ELR (cell line): ENCODE measurements at places on chromosomes 4 and X.

DNA sequence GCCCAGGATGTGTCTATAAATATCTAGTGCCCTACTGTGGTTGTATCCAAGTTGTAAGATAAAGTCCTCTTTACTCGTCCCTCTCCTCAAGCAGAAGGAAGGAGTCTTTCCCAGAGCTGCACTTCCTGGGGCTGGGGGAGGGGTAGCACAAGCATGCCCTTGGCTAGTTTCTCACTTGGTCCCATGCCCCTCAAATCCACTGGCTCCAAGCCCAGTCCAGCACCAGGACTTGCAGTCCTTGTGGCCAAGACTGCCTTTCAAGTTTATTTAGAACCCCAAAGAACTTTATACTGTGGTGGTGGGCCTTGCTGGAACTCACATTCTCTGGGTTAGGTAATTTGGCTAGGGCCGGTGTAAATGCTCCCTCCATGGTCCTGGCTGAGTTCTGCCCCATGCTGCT lies 43.2 kb upstream of the SLC10A4 start:
- no peak for DNase-seq

GRCh38 chr4:90189178-90189577 lies 62.0 kb downstream of the CCSER1 start:
- DNase-seq = no peak

- no peak for DNase-seq
Measured at GRCh38 chr4:137934046-137934445, 308.1 kb downstream of the SLC7A11 start.

DNA sequence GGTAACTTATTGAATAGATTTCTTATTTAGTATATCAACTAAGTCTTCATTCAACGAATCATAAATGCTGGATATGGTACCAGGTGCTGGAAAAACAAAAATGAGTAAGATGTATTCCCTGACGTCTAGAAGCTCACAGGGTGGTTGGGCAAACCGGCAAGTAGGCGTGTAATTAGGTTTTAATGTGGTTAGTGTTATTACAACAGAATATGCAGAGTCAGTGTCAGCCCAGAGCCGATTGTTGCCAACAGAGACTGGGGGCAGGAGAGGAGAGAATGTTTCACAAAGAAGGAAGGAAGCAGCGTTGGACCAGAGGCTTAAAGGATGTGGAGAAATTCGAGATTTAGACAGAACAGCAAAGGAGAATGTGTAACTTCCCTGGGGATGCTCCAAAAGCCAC lies 111.7 kb downstream of the TENM3 start:
- DNase-seq = no peak

DNA sequence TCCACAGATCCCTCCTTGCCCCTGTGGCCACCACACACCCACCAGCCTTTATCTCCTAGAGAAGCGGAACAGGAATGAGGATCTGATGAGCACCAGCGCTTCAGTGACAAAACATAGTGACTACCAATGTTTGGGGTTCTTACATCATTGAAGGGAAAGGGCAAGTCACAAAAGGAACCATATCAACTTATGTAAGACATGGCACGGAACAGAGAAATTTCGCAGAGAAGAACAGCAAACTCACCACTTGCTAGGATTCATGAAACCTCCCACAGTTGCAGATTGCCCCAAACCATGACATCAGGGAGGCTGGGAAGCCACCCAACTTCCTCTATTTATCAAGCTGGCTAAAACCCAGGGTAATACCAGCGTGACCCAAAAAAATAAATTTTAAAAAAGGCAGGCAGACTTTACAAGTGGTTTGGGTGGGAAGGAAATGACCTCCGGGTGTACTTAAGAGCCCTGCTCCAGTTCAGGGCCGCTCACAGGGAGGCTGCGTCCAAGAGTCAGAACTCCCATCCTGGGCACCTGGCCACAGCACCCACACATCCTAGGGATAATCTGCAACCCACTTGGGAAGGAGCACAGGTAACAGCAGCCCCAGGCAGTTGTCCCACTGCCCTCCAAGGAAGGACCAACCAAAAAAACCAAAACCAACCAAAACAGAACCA lies 36.0 kb downstream of the ADGRG2 start:
- DNase-seq = no peak

GRCh38 chr4:162403419-162403818 lies 239.6 kb upstream of the FSTL5 start:
- no peak for DNase-seq

GRCh38 chrX:110156167-110156754 lies 153.3 kb downstream of the TMEM164 start:
- peak; percentile 49 for DNase-seq

- DNase-seq = peak; percentile 64
Measured at GRCh38 chr4:4762909-4763821, 96.3 kb upstream of the MSX1 start.

- DNase-seq = peak; percentile 33
Measured at GRCh38 chr4:175929441-175929840, 117.4 kb upstream of the GPM6A start.

DNA sequence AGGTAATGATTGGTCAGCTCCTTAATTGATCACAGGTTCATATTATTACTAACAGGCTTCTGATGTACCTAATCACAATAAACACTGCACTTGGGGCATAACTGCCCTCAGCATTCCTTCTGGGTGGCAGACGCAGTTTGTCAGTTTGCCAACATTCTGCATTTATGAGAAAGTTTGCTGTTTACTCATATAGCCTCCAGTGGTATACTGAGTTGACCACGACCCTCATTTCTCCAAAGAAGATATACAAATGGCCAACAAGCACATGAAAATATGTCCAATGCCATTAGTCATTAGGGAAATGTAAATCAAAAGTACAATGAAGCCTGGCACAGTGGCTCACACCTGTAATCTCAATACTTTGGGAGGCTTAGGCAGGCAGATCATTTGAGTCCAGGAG lies 26.3 kb downstream of the EFHC2 start:
- DNase-seq = peak; percentile 3

DNA sequence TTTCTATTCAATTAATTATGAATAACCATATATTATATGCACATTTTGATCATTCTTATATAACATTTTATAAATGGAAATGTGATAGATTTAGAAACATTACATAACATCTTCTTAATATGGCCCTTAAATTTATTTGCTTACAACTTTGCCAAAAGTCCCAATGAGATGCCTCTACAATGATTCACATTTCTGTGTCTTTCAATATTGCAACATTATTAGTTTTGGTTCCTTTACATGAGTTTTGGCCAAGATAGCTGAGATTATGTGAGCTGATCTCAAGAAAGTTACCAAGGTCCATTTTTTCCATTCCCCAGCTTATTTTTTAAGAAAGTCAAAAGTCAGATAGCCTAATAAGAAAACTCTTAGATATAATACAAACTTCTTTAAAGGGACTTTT lies 361.2 kb downstream of the PCDH7 start:
- peak; percentile 25 for DNase-seq

- peak; percentile 19 for DNase-seq
Measured at GRCh38 chrX:49754233-49754857, 58.6 kb upstream of the PAGE1 start.

DNA sequence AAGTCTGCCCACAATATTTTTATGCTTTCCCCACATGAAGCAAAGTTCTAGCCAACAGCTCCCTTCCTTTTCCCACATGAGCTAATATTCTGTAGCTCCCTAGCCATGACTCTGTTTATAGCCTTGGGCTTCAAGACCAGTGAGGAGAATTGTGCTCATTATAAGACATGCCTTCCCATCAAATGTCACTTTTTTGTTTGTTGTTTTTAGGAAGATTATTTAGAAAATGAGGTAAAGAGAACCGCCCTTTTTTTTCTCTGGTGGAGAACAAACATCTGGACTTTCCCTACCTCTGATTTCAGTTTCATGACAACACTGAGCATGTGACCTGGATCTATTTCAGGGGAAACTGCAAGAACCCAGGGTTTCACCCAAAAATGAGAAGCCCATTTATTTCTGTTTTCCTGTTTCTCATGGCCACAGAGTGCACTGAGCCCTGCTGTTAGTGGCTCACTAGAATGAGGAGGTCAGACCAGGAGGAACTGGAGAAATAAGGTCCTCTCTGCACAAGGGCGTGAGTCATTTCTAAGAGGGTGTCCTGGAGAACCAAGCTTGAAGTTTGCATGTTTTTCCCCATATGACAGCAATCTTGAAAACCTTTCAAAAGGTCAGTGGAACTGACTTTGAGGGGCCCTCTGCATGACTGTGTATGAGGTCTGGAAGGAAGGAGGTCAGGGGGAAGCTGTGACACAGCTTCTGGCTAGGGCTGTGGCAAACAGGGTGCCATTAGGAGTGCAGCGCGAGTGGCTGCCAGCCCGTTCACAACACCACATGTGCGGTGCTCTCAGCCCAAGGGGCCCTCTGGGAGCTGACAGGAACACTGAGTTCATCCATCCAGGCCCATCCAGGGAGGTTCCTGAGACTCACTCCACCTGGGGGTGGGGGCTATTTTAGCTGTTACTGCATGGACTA lies 55.2 kb downstream of the CHST7 start:
- DNase-seq = peak; percentile 14

DNA sequence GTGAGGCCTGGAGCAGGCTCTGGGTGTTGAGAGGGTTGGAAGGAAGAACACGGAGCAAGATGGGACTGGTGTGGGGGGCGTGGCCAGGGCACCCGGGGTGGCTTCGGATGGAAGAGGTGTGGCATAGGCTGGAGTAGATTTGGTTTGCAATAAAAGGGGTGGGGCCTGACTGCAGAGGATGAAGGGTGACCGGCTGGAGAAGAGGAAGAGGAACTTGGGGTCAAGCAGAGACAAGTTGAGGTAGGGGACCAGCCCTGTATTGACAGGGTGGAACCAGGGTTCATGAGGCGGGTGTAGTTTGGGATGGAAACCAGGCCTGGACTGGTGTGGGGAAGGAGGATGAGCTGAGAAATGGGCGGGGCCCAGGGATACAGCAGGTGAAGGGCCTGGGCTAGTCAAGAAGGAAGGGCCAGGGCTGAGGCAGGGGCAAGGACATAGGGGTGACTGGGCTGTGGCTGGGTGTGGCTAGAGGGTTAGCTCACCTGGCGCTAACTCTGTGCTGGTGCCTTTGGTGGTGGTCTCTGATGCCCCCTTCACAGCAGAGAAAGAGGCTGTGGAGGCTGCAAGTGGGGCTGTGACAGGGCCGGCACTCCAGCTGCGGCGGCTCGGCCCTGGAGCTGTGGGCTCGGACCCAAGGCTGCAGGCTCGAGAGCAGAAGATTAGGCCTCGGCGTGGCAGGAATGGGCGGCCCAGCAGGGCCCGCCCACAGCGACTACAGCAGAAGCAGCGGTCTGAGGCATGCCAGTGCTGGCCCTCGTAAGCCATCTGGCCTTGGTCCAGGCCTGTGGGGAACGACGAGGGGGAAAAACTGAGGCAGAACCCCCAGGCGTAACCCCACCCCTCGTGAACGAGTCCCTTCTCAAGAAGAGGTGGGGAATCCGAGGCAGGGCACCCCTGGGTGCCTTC lies 5.0 kb downstream of the PLP2 start:
- no peak for DNase-seq

GRCh38 chrX:2901367-2902036 lies 27.6 kb downstream of the ARSD start:
- no peak for DNase-seq

- no peak for DNase-seq
Measured at GRCh38 chr4:46385946-46386345, 4.0 kb downstream of the GABRA2 start.

- DNase-seq = no peak
Measured at GRCh38 chr4:76533314-76533713, 98.3 kb downstream of the SHROOM3 start.

GRCh38 chrX:1274786-1275185 lies 6.2 kb downstream of the CSF2RA start:
- DNase-seq = no peak

DNA sequence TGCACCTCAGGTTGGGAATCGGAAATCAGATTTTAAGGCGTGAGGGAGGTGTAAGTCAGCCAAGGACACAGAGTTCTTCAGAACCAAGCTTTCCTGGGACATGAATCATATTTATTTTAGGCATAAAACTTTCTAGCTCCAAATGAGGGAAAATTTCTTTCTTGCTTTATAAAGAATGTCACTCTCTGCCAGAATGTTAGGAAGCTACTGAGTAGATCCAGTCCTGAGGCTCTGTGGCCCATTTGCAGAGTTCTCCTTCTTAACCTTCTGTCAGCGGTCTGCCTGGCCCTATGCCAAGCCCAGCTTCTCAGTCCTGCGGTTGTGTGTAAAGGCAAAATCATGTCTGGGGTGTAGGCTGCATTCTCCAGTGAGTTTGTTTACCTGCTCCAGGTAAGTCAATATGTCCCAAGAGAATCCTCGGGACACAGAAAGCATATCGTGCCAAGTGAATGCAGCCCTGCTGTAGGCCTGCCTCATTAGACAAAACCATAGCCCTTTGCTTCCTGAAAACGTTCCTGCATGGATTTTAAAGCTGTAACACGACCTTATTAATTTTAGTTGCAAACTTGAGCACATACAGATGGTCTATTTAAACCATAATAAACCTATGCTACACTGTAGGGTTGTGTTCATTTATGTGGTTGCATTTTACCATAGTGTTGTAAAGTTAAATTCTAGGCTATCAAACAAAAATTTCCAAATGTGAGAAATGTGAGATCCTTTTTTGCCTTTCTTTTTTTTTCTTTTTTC lies 29.2 kb upstream of the CCNI start:
- DNase-seq = peak; percentile 6

DNA sequence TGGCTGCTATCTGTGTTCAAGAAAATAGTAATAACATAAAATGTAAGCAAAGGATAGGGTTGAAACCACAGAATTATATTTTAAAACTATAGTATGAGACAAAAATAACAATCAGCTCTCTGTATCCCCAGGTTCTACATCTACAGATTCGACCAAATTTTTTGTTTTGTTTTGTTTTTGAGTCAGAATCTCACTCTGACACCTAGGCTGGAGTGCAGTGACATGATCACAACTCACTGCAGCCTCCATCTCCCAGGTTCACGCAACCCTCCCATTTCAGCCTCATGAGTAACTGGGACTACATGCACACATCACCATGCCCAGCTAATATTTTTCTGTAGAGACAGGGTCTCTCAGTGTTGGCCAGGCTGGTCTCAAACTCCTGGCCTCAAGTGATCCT lies 113.2 kb downstream of the MAB21L2 start:
- DNase-seq = no peak

DNA sequence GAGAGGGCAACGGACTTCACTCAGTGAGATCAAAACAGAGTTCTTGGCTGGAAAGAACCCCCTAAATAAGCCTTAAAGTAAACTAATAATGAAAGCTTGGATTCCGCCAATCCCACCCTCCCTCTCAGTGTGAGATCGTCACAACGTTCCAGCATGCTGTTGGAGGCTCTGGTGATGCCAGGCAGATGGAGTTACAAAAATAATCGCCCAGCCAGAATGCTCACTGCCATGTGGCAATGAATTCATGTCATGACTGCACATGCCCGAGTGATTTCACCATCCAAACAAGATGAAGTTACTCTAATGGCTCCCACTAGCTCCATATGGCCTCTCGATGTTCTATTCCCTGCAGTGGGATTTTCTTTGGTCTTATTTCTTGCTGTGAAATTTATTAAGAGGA lies 248.0 kb downstream of the SPATA18 start:
- no peak for DNase-seq

GRCh38 chrX:153973127-153974002 lies 811 bp downstream of the TMEM187 start:
- DNase-seq = no peak

- no peak for DNase-seq
Measured at GRCh38 chr4:108943976-108944591, 181.2 kb upstream of the ETNPPL start.

GRCh38 chr4:93384887-93385286 lies 443.7 kb upstream of the ATOH1 start:
- DNase-seq = peak; percentile 13
